ENCODE measurements at places on chromosomes 7 and 10.
A peak's percentile ranks its signal among the peaks of the same experiment; 100 is the strongest.

DNA sequence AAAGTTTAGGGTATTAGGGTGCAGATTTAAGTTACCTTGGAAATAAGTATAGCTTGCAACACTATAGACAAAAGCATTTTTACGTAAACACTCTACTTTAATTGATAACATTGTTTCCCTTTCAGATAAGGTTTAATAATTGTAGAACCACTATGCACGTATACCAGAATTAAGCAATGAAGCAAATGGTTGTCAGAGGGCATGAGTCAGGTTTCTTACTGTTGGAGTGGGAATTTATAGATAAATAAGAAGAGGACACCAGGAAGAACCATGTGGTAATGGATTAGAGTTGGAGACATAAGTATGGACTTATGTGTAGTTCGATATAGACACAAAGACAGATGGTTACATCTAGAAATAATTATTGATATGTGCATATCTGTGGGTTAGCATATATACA, 355.6 kb downstream of the ETV1 start:
- no peak for DNase-seq

DNA sequence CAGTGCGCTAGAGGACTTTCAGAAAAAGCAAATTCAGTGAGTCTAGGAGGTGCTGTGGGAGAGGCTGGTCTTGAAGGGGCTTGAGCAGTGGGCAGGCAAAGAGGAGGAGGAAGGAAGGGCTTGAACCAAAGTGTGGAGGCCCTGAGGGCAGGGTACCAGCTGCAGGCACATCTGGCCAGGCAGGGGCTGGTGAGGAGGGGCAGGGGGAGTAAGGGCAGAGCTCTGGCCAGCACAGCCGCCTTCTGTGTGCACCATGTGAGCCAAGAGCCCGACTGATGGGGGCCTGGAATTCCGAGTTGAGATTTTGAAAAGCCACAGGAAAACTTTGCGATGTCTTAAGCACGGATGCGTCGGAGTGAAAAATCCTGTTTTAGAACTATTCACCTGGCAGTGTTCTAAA, 74.5 kb downstream of the PRPF18 start:
- DNase-seq: no peak

GRCh38 chr7:135971366-135971725, 5.8 kb downstream of the MTPN start:
- no peak for DNase-seq

- DNase-seq: no peak
Observed at GRCh38 chr7:133275446-133276095, 22.7 kb downstream of the EXOC4 start.

- no peak for DNase-seq
Observed at GRCh38 chr10:101848894-101849351, 5.3 kb upstream of the KCNIP2 start.

DNA sequence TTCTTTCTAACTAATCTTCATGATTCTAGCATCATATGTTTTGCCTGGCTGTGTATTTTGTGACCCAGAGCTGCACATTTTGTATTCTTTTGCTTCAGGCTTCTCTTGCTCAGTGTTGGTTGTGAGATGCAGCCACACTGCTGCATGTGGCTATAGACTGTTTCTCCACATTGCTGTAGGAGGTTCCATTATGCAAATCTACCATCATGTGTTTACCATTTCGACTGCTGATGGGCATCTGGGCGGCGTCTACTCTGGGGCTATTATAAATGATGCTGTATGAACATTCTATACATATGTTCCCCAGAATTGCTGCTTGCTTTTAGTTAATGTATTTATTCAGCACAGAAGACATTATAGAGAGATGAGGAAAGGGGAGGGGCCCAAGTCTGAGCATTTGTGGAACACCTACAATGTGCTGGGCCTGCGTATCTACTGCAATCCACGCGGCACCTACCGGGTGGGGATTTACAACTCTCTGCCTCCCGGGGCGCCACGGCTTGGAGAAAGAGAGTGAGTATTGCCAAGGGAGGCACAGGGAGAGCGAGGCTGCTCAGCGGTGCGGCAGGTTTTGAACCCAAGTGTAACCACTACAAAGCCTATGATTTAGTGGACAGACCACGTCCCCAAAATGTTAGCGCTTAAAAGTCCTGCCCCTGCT, 172.5 kb downstream of the PRKAG2 start:
- DNase-seq: no peak

DNA sequence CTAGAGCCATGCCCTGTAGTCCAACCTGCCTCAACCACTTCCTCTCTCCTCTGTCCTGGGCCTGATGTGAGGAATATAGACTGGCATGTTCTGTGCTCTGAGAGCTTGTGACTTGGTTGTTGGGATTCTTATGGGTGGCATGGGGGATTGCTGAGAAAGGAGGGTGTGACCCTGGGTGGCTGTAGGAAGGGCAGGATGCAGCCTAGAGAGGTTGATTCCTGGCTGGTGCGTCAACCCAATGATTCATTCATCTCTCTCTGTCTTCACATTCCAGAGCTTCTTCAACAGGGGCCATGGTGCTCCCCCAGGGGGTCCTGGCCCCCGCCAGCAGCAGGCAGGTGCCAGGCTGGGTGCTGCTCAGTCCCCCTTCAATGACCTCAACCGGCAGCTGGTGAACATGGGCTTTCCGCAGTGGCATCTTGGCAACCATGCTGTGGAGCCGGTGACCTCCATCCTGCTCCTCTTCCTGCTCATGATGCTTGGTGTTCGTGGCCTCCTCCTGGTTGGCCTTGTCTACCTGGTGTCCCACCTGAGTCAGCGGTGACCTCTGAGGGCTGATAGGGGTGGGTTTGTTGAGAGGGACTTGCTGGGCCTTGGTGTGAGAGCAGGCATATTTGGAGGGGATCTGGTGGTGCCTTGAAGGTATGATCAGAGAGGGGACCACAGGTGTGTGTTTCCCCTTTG, 2.6 kb downstream of the FAM241B start:
- no peak for DNase-seq

GRCh38 chr7:3897430-3898372, 596.6 kb downstream of the SDK1 start:
- peak; percentile 41 for DNase-seq

- no peak for DNase-seq
Observed at GRCh38 chr10:72685264-72685921, 6.5 kb upstream of the MCU start.
